Left lung (tissue), 14 donors: ENCODE measurements at places on chromosomes 2 and 18. TPM values are rescaled to one million over a fixed set of nuclear protein-coding genes. Genes with fewer than 3 reads are reported as not detected.
A peak's percentile ranks its signal among the peaks of the same experiment; 100 is the strongest.

EPAS1 gene
- total RNA-seq = 962 TPM

COPS8 gene
- total RNA-seq = 44.4 TPM

RAB27B gene
- total RNA-seq = 57.9 TPM

CLEC4F gene
- 0.20 TPM for total RNA-seq

GDF7 gene
- 0.15 TPM for total RNA-seq

MARS2 gene
- total RNA-seq = 7.8 TPM

DIPK1C gene
- total RNA-seq = not detected

C1QL2 gene
- total RNA-seq = not detected

NLRC4 gene
- 6.8 TPM for total RNA-seq

CFAP221 gene
- total RNA-seq = 20.8 TPM

PAX8 gene
- 2.6 TPM for total RNA-seq

DNA sequence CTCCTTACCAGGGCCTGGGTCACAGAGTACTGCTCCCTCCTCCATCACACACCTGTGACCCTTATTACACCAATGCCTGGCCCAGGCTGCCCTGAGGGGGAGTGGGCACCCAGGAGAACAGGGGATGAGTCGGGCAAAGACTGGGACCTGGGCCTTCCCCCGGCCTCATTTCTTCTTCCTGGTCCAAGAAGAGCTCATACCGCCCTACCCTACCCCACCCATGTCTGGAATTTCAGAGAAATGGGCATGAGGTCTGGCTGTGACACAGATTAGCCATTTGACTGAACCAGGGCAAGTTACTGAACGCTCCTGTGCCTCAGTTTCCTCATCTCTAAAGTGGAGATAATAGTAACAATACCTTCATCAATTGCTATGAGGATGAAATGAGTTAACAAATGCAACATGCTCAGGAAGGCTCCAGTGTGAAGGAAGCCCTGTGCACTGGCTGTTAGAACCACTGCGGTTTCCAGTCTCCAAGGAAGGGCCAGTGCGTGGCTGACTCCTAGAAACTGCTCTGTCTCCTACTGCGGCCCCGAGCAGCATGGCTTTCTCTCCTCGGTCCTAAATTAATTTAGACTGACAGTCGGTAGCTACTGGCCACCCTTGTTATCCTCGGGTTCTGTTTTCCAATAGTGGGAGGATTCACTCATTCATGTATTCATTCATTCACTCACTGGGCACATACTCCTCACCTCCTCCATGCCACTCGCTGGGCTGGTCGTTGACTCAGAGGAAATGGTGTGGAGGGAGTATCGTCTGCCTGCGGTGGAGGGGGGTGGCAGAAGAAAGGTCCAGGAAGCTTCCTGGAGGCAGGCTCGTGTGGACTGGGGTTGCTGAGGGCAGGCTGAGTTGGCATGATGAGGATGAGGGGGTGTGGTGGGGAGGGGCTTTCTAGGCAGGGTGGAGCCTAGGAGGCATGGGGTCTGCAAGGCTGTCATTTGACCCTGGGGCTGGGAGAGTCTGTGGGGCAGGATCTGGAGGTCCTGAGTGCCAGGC lies 175.6 kb downstream of the GLI2 start:
- H3K4me3 ChIP-seq = no peak overlapping the region
- DNase-seq = no peak
- H3K36me3 ChIP-seq = no peaks in the 10 kb centered on the region
- peak overlapping the region; percentile 72 for H3K27ac ChIP-seq

DNA sequence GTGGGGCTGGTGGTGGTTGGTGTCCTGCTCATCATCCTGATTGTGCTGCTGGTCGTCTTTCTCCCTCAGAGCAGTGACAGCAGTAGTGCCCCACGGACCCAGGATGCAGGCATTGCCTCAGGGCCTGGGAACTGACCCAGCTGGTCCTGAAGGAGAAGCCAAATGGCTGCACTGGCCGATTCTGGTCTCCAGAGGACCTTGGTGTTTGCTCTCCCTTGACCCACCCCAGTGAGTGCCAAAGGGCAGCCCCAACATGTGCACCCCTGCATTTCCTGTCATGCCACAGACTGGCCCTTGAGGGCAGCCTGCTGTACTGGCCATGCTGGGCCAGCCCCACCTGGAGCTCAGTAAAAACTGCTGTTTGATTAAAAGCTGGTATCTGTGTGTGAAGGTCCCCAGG lies 2.5 kb upstream of the RNF181 start:
- peaks cover 78% of the 10 kb centered on the region for H3K4me1 ChIP-seq
- no peak overlapping the region for H3K4me3 ChIP-seq
- peaks cover 17% of the 10 kb centered on the region for H3K36me3 ChIP-seq
- H3K27ac ChIP-seq = no peak overlapping the region
- no peak for DNase-seq

DNA sequence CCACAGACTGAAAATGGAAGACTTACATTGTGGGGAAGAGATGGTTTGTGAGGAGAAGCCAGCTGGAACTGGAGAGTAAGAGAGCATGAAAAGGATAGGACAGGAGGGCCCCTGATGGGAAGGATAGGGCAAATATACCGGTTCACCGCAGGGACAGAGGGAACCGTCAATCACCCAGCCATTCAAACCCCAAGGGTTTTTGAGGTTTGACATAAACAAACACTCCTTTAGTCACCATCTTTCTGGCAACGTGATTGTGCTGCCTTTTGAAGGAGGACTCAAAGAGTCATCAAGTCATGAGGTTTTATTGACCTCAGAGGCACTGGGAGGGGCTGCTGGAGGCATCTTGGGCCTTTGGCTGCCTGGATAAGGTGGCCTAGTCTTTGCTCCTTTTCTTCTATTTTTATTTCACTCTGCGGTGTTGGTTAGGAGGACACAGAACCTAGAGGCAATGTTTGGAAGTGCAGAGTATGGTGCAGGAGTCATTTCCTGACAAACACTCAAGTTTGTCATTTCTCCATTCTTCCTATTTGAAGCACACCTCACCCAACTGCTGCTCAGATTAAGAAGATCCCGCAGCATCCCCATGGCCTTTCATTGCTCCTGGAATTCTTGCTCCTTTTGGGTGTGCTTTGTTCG lies 487.3 kb upstream of the SPRED2 start:
- no peak for DNase-seq
- H3K27ac ChIP-seq = no peak overlapping the region
- no peaks in the 10 kb centered on the region for H3K36me3 ChIP-seq
- no peaks in the 10 kb centered on the region for H3K4me1 ChIP-seq
- H3K4me3 ChIP-seq = no peak overlapping the region

- H3K4me1 ChIP-seq = no peaks in the 10 kb centered on the region
- no peak overlapping the region for H3K27ac ChIP-seq
- no peak for DNase-seq
These were observed 51.8 kb downstream of the COL5A2 start for GRCh38 chr2:189127756-189128155.

DNA sequence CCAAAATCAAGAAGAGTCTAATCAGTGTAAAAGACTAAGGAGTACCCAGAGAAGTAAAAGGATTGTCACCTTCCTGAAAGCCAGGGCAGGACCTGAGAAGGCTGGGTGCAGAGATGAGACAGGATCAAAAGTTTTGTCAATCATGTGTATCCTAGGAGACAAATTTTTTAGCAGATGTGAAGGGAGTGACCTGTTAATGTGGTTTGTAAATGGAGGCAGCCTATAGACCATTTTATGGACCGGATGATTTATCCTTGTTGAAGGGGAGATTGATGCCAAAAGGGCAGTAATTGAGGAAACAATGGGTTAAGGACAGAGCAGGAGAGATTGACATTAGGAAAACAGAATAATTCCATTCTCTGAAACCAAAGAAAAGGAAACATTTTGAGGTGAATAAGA lies 813 bp downstream of the NDC80 start:
- H3K4me1 ChIP-seq = peaks cover 44% of the 10 kb centered on the region
- no peaks in the 10 kb centered on the region for H3K36me3 ChIP-seq
- H3K4me3 ChIP-seq = peak overlapping the region; percentile 58
- no peaks in the 10 kb centered on the region for H3K27me3 ChIP-seq
- DNase-seq = no peak

GRCh38 chr2:66569321-66569851 lies 134.5 kb downstream of the MEIS1 start:
- no peak for DNase-seq
- H3K4me1 ChIP-seq = no peaks in the 10 kb centered on the region
- no peak overlapping the region for H3K4me3 ChIP-seq
- no peaks in the 10 kb centered on the region for H3K36me3 ChIP-seq
- peak overlapping the region; percentile 7 for H3K27ac ChIP-seq
- peaks cover 2% of the 10 kb centered on the region for H3K27me3 ChIP-seq

- H3K27me3 ChIP-seq = no peaks in the 10 kb centered on the region
- no peak overlapping the region for H3K27ac ChIP-seq
- no peaks in the 10 kb centered on the region for H3K4me1 ChIP-seq
- no peaks in the 10 kb centered on the region for H3K36me3 ChIP-seq
These were observed 141.4 kb downstream of the SCG2 start for GRCh38 chr2:223460774-223461211.

DNA sequence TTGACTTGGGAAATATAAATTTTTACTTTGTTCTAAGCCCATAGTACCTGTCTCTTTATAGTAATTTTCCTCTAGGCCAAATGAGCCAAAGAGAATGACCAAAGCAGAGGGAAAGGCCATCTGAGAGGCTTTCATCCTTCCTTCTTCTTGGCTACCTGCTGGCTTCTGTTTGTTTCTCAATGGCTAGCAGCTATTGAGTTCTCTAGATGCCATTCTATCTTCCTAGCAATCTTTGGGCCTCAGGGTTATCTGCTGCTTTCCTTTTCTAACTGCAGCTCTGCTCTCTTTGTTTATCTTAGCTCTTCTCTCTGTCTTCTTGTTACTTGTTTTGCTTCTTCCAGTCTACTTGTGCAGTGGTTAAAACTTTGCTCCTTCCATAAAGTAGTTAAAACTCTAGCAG lies 601.1 kb upstream of the NRXN1 start:
- no peaks in the 10 kb centered on the region for H3K4me1 ChIP-seq
- no peaks in the 10 kb centered on the region for H3K36me3 ChIP-seq
- no peak overlapping the region for H3K27ac ChIP-seq
- H3K27me3 ChIP-seq = no peaks in the 10 kb centered on the region

- no peaks in the 10 kb centered on the region for H3K27me3 ChIP-seq
- no peak overlapping the region for H3K27ac ChIP-seq
- no peaks in the 10 kb centered on the region for H3K36me3 ChIP-seq
- DNase-seq = no peak
These were observed 69.0 kb upstream of the FAM110C start for GRCh38 chr2:115303-115702.

DNA sequence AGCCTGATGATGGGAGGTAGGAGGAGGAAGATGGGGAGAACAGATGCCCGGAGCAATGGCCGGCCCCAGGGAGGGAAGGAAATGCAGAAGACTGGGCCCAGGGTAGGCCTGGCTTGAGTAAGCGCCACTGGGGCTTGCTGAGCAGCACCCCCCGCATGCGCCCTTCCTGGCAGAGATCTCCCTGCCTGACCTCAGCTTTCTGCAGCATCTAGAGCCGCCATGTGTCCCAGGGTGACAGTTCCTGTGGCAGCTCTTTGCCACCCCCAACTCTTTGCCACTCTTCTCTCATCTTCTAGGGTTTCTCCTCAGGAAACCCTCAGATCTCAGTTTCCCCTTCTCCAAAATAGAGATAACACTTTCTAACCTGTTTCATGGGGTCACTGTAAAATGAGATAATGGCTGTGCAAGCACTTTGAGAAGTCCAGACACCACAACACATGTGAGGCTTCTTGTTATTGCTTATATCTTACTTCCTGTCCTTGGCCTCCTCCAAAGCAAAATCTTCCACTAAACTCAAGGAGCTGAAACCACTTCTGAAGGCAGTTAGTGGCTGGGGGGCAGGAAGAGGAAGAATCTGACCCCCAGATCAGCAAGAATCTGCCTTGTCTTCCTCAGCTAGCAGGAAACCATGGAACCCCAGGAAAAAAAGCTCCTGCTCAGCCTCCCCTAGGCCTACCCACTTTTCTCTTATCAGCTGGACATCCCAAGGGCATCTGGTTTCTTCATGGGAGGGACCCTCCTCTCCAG lies 64.9 kb downstream of the EPAS1 start:
- H3K27me3 ChIP-seq = no peaks in the 10 kb centered on the region
- H3K4me1 ChIP-seq = peaks cover 18% of the 10 kb centered on the region
- H3K27ac ChIP-seq = peak overlapping the region; percentile 52
- peaks cover 54% of the 10 kb centered on the region for H3K36me3 ChIP-seq
- no peak for DNase-seq

DNA sequence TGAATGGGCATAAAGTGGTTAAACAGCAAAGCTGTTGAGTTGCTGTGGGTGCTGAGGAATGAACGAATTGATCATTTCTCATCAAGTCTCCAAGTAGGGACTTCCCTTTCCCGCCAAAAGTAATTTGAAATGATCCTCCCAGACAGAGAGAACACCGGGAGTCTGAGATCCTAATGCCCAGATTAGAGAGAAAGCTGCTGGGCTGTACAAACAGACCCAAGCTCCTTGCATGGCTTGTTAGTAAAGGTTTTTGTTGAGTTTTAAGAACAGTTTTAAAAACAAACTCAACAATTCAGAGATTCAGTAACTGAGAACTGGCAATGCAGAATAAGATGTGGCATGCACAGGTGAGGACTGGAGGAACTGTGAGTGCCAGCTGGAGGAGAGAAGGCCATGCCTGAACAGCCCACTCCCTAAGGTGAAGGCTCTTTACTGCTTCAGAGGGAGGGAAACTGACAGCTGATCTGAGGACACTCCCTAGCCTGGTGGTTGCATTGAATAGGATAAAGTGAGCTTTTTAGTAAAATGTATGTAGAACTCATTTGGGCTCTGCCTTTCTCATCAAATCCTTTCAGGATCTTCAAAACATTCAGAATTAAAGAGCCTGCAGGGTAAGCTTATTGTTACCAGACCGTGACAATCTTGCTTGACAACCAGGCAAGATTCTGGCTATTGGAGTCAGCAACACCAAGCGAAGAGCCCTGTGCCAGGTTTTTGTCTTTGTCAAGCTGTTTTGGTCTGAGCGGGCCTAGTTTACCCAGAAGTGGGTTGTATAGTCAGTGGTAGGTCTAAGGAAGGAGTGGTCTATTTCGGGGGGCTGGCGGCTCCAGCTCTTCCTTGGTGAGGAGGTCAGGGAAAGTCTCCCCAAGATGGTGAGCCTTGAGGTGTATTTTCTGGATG lies 63.2 kb upstream of the IGFBP5 start:
- H3K27ac ChIP-seq = no peak overlapping the region
- peaks cover 5% of the 10 kb centered on the region for H3K4me1 ChIP-seq
- H3K4me3 ChIP-seq = no peak overlapping the region
- DNase-seq = no peak

DNA sequence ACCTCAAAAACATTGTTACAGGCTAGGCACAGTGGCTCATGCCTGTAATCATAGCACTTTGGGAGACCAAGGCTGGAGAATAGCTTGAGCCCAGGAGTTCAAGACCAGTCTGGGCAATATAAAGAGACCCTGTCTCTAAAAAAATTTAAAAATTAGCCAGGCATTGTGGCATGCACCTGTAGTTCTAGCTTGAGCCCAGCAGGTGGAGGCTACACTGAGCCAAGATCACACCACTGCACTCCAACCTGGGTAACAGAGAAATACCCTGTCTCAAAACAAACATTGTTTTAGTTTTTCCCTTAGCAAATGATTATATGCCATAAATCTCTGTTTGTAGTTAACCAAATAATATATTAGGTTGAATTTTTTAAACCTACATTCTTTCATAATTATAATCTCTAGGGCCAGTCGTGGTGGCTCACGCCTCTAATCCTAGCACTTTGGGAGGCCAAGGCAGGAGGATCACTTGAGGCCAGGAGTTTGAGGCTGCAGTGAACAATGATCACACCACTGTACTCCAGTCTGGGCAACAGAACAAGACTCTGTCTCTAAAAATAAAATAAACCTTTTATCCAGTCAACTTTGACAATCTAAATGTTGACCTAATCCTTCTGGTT lies 13.3 kb upstream of the CYP20A1 start:
- no peaks in the 10 kb centered on the region for H3K4me1 ChIP-seq
- DNase-seq = no peak
- H3K27me3 ChIP-seq = no peaks in the 10 kb centered on the region
- H3K36me3 ChIP-seq = no peaks in the 10 kb centered on the region
